ENCODE measurements at places on chromosomes 16 and 17.

- DNase-seq = no peak
Observed at GRCh38 chr17:6413065-6413464, 21.9 kb downstream of the AIPL1 start.

- no peak for DNase-seq
Observed at GRCh38 chr17:48502901-48503300, 27.9 kb downstream of the HOXB1 start.

GRCh38 chr16:19853132-19853741 lies 31.4 kb downstream of the GPRC5B start:
- DNase-seq = no peak

- no peak for DNase-seq
Observed at GRCh38 chr17:19753661-19754463, 5.8 kb upstream of the ALDH3A1 start.

DNA sequence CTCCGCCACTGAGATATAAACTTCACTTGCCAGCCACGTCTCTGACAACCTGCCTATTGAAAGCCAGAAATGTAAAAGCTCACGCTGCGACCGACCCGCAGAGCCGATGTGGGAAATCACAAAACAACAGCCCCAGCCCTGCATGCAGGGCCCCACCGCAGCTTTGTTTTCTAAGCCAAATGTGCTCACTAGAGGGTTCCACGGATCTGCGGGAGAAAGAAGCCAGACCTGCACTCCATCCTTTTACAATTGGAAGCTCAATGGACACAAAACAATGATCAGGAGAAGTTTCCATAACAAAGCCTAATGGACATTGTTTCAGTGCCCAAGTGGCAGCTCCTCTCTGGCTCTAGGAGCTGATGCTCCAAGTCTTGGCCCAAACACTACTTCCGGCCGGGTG lies 33.1 kb downstream of the WIPI1 start:
- no peak for DNase-seq

DNA sequence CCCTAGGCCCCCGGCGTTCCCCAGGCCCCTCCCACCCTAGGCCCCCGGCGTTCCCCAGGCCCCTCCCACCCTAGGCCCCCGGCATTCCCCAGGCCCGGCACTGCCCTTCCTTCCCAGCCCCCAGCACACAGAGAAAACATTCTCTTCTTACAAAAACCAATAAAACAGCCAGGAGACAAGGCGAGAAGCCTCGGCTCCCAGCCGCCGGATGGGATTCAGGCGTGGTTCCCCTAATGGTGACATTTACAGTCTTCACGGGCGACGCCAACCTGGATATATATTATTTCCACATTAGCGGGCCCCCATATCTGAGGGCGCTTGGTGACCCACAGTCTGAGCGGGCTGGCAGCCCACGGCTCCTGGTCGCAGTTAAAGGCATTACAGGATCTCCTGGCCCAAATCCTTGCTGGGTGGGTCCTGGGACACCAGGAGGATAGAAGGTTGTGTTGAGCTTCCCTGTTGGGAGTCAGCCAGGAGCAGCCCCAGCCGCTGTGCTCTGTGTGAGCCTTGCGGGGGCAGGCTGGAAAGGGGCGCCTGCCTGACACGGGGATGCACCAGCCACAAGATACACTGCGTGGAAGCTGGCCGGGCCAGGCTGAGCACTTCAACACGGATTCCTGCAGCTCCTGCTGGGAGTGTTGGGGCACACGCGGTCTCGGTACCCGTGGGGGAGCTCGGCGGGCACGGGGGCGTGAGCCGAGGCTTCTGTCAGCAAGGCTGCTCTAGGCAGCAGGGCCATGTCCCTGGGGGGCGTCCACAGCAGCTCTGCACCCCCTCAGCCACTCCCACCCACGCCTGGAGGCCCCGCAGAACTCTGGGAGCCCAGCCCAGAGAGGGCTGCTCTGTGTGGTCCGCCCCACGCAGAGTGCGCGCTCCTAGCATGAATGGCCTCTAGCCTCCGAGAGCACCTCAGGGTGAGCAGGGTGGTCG lies 83.7 kb downstream of the LMF1 start:
- no peak for DNase-seq

- no peak for DNase-seq
Observed at GRCh38 chr16:71775949-71776348, 32.7 kb downstream of the AP1G1 start.

GRCh38 chr17:537133-537532 lies 177.5 kb downstream of the VPS53 start:
- no peak for DNase-seq

DNA sequence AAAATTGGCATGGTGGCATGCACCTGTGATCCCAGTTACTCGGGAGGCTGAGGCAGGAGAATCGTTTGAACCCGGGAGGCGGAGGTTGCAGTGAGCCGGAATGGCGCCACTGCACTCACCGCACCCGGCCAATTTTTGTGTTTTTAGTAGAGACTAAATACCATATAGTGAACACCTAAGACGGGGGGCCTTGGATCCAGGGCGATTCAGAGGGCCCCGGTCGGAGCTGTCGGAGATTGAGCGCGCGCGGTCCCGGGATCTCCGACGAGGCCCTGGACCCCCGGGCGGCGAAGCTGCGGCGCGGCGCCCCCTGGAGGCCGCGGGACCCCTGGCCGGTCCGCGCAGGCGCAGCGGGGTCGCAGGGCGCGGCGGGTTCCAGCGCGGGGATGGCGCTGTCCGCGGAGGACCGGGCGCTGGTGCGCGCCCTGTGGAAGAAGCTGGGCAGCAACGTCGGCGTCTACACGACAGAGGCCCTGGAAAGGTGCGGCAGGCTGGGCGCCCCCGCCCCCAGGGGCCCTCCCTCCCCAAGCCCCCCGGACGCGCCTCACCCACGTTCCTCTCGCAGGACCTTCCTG lies at the start of gene HBQ1:
Gene HBQ1, plus strand, starts transcription at position 359 of the 575 bp plus-strand sequence. Its CDS starts 28 bp downstream, at position 387.
- DNase-seq = no peak

GRCh38 chr17:82371333-82372248 lies at the start of gene UTS2R:
Gene UTS2R, plus strand, starts transcription at chr17:82371765. Its CDS starts 2,560 bp downstream, at chr17:82374325.
- DNase-seq = no peak

GRCh38 chr16:86942151-86943051 lies 364.1 kb downstream of the FOXL1 start:
- DNase-seq = no peak

- no peak for DNase-seq
Observed at GRCh38 chr17:40351359-40352236, 12.9 kb downstream of the GJD3 start.

GRCh38 chr17:31339906-31340661 lies 18.7 kb upstream of the EVI2A start:
- no peak for DNase-seq
